ENCODE measurements at places on chromosomes 2 and 18. TPM values are rescaled to one million over a fixed set of nuclear protein-coding genes. Genes with fewer than 3 reads are reported as not detected.

The CDKL4 gene
- total RNA-seq = 0.88 TPM

DNA sequence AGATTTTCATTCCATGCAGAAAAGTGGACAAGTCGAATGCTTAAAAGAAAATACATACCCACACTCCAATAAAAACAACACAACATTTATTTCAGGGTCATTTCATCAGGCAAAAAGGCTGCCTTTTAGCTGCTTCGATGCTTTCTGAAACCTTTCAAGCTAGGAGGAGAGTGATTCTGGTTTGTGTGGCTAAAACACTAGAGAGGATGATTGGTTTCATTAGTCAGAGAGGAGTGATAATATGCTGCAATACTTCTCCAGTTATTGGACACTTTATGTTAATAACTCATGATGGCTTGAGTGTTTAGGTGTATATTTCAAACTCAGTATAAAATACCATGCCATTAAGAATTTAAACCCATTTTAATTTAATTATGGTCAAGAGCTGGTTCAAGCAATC lies 614.0 kb downstream of the SLC4A3 start:
- no peak for DNase-seq

DNA sequence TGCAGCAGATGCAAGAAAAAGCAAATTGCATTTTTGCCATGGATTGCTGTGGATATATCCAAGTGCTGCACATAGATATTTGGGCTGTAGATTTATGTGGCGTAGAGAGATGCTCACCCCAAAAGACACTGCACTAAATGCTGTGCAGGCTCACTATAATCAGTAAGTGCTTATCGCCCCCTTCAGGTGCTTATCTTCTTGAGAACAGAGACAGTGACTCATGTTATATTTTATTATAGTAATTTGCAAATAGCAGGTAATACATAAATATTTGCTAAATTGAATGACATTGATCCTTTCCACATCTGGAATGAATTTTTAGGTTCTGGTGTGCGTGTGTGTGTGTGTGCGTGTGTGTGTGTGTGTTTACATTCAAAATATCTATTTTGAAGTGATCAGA lies 36.8 kb upstream of the PLEKHM3 start:
- no peak for DNase-seq

DNA sequence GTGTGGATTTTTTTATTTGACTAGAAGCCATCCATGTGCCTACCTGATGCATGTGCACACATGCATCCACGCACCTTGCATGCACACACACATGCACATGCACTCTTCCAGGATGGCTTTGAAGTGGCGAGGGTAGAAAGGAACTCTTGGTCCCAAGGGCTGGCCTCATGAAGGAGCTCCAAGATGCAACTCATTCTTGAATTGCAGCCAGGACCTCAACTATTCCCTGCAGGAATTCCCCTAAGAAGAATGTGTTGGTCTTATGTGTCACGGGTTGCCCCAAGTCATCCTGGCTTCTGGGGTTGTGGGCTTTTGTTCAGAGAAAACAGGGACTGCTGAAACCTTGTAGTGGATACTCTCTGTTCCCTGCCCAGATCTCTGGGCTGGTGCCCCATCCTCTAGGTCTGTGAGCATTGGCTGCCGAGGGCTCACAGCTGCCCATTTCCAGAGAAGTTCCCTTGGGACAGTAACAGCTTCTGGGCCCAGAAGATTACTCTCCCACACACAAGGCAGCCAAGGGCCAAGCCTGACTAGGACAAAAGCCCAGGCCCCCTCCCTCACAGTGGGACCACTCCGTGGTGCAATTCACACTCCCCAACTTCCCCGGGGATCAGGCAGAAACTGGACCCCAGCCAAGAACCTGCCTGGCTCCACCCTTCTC lies 137.6 kb downstream of the COPS8 start:
- DNase-seq = peak; percentile 60

- no peak for DNase-seq
These were observed 52.8 kb upstream of the HAAO start for GRCh38 chr2:42844901-42845821.

The NMUR1 gene
- 0.34 TPM for total RNA-seq

DNA sequence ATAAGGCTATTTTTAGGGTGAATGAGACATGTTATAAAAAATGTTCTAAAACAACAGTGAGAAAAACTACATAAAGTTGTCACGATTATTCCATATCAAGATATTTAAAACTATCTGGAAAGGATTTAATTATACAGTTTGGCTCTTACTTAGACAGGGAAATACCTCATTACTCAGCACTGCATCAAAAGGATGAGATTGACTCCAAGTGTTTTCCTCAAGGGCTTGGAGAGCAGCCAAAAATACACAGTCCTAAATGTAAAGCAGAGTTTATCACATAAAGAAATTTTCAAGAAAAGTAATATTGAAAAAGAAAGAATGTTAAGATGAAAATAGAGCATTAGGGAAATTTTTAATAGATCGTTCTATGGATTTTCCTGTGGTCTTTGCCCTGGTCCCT lies 285.5 kb upstream of the NETO1 start:
- DNase-seq = no peak

Measured in left cardiac atrium (tissue), 4 donors.